H1 (cell line): ENCODE measurements at places on chromosomes 11 and 22. TPM values are rescaled to one million over a fixed set of nuclear protein-coding genes. Genes with fewer than 3 reads are reported as not detected.

DNA sequence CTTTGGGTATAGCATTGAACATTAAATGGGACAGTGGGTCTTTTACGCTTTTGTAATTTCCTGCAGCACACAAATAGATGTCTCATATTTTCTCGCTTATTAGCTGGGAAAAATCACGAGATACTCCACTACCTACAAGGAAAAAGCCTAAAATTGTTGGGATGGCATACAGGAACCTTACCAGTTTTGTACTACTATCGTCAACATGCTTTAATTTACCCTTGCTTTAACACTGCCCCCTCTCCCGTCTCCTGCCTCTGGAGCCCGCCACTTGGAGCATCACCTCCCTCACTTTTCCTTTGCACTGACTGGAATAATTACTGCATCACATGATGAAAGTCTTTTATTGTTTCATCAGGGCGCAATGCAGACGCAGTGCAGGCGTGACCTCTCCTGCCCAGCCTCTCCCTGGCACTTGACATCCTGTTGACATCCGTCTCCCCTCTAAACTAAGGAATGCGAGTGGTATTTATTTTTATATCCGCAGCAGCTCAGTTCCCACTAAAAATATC is 1.0 kb upstream of the FNBP4 start:
- peaks cover 12% of the 10 kb centered on the region for H3K36me3 ChIP-seq
- peak overlapping the region; percentile 98 for H3K4me3 ChIP-seq
- H3K4me1 ChIP-seq: no peaks in the 10 kb centered on the region
- no peaks in the 10 kb centered on the region for H3K27me3 ChIP-seq

- H3K27ac ChIP-seq: no peak overlapping the region
- H3K27me3 ChIP-seq: no peaks in the 10 kb centered on the region
- peaks cover 3% of the 10 kb centered on the region; the same call in 1 of the 2 replicates for H3K4me1 ChIP-seq
- H3K4me3 ChIP-seq: no peak overlapping the region
- no peaks in the 10 kb centered on the region for H3K36me3 ChIP-seq
Observed at GRCh38 chr11:121257976-121258375, 34.6 kb upstream of the SC5D start.

DNA sequence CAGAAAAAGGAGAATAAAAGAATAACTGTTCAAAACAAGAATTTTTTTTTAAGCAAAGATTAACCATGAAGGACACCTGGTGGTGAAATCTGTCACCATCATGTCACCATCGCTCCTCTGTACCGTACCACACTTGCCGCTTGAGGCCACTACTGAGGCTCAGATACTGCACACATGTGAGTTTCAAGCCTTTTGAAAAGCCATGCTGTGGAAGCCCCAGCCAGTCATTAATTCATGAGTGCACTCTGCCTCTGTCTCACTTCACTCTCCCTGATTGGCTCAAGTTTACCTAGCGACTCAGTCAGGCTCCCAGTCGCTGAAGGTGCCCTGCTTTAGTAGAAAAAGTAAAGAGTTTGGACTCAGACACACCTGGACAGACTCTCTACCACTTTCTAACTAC is 6.6 kb upstream of the MS4A12 start:
- DNase-seq: no peak
- H3K4me3 ChIP-seq: no peak overlapping the region
- H3K36me3 ChIP-seq: no peaks in the 10 kb centered on the region
- H3K27ac ChIP-seq: no peak overlapping the region
- H3K4me1 ChIP-seq: no peaks in the 10 kb centered on the region
- no peaks in the 10 kb centered on the region for H3K27me3 ChIP-seq

UBQLNL gene
- not detected in 2 replicates for total RNA-seq

RASGRP2 gene
- total RNA-seq: 37.9 and 40.6 TPM in 2 replicates
